ENCODE measurements at places on chromosomes 13 and 19.

- peak; percentile 68 for DNase-seq
These were observed 349.7 kb downstream of the LIG4 start for GRCh38 chr13:107865643-107866031.

DNA sequence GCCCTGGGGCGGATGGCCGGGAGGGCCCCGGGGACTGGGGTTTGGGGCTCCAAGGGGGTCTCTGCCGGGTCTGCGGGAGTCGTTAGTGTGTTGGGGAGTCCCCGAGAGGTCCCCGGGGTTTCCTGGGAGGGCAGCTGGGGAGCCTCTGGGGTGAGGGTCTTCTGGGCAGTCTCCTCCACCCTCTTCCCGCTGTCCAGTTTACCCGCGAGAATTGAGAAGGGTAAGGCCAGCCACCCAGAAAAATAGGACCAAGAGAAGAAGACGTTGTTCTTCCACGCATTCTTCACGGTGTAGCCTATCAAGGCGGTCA is 1.0 kb upstream of the ETFB start:
- no peak for DNase-seq

DNA sequence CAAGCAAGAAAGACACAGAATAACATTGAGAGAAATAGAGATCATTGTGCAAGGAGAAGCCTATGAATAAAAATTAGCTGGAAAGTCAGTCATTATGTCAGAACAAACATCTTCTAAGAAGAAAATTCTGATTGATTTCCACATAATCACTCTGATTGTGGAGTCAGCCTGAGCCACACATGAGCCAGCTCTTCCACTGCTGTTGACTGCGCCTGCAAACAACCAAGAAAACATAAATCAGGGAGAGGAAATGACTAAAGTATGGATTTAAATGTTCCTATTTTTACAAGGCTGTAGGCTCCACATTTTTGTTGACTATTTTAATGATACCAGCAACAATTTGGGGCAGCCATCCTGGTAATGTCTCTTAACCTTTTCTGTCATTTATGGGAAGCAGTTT is 962.3 kb downstream of the EFNB2 start:
- DNase-seq = no peak

- DNase-seq = no peak
These were observed at the start of gene CCDC106 for GRCh38 chr19:55647732-55648584. Gene CCDC106, plus strand, starts transcription at chr19:55648212. Its CDS starts 835 bp downstream, at chr19:55649047.

- DNase-seq = no peak
These were observed 1988.1 kb upstream of the PCDH20 start for GRCh38 chr13:63403733-63404132.

GRCh38 chr13:111952814-111953213 is 114.1 kb upstream of the SOX1 start:
- no peak for DNase-seq

DNA sequence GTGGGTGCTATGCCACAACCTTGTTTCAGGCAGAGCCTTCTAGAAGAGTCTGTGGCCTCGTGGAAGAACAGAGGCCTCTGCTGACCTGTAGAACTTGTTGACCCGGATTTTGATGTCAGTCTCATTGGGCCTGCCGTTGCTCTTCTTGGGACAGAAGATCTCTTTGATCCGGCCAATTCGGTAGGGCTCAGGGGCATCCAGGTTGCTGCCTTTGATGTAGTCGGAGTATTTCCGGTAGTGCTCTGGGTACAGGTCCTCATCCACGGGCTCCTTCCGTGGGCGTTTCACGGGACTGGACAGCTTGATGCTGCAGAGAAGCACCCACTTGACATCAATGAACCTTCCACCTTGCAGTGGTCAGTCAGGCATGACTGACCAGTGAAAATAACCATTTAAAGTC is 24.0 kb upstream of the EIF3G start:
- DNase-seq = no peak

GRCh38 chr19:35451338-35452096 is 3.5 kb downstream of the FFAR2 start:
- no peak for DNase-seq

DNA sequence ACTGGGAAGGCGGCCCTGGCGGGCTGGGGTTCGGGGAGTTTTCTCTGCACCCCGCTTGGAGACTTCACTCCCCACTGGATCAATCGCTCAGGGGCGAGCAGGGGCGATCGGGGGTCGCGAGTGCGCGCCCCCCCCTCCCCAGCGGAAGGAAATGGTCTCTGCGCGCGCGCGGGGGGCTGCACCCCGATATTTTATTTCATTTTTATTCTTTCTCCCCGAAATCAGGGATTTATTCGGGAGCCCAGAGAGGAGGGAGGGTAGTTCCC is 421 bp downstream of the ARID3A start:
- DNase-seq = no peak

GRCh38 chr19:3359015-3359918 is 7.1 kb upstream of the NFIC start:
- DNase-seq = no peak

GRCh38 chr19:43594710-43595604 is 977 bp downstream of the IRGQ start:
- peak; percentile 10 for DNase-seq

DNA sequence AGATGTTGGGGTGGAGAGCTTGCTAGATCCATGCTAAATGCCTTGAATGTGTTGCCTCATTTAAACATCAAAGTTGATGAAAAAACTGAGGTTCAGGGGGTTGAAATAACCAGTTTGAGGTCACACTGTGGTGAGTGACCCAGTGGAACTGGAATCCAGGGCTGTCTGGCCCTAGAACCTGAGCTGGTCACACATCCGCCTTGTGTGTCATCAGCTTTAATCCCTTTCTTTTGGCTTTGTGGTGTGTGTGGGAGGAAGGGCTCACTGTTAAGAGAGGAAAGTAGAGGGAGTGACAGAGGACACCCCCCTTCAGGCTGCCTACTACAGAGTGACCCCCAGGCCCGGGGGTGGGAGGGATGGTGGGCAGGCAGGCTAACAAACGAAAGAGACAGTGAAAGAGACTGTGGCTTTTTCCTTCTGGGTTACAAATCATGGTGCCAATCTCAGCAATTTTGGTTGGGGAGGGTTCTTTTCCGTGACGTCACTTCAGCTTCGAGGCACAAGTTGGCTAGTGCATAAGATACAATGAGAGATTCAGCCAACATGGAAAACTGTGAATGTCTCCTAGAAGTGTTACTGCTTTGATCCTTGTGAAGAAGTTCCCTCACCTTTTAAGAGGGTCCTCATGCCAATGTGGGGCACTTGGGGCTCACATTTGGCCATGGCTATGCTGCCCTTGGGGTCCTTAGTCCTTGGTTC is 164.9 kb downstream of the DLEU7 start:
- no peak for DNase-seq

- peak; percentile 49 for DNase-seq
These were observed at the start of gene HTR2A for GRCh38 chr13:46896341-46897137. Gene HTR2A, minus strand, starts transcription at chr13:46897053. Its CDS starts 1,147 bp downstream, at chr13:46895906.

DNA sequence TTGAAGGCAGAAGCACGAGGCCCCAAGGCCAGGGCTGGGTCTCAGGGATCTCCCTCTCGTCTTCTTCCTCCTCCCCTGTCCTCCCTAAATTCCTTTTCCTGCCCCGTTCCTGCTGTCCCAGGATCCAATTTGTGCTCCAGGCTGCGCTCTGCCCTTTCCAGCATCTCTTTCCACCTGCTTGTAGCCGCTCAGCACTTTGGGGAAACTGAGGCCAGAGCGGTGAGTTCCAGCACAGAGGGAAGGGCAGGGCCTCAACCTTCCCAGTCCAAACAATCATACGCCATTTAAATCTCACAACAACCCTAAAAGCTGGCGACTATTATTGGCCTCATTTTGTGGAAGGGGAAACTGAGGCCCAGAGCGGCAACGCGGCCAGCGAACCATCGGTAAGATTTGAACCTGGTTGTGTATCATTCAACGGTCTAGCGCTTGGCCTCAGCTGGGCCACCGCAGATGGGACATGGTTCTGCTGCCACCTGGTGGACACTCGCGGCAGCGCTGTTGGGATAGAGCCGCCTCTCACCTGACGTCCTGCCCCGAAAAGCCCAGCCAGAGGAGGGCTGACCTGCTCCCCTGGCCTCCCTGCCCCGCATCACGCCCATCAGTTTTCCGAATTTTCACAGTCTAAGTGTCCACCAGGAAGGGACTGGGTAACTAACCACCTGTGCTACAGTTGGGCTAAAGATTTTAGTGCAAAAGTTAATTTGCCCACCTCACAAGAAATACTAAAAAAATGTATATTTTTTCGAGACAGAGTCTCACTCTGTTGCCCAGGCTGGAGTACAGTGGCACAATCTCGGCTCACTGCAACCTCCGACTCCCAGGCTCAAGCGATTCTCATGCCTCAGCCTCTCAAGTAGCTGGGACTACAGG is 4.2 kb upstream of the RPL18A start:
- DNase-seq = peak; percentile 18

DNA sequence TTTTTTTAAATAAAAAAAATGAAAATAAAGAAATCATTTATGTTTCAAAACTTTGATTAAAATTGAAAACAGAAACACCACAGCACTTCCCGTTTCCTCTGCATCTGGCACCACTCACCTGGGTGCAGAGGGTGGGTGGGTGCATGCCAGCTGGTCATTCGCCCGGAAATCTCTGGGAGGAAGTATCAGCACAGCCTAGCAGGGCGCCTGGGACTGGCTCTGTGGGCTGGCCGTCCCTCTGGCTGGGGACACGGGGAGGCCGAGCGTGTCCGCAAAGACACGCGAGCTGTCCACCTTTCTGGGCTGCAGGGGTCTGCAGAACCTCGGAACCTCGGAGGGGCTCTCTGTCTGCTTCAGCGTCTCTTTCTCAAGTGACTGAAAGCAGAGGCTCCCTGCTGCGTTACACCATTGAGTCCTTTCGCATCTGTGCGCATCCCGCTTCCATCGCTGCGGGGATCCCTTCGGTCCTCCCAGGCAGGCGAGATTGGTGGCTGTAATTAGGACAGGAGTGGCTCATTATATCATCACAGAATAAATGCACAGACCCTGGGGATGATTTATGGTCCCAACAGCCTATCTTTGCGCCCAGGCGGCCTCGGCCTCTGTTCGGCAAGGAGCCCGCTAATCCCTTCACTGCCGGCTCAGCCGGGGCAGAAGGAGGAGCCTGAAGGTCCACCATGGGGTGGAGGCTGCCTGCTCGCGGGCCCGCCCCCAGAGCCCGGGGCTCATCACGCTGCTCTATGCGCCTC is 17.2 kb downstream of the CRTC1 start:
- DNase-seq = no peak

GRCh38 chr13:96700657-96701056 is 293.6 kb downstream of the OXGR1 start:
- no peak for DNase-seq

DNA sequence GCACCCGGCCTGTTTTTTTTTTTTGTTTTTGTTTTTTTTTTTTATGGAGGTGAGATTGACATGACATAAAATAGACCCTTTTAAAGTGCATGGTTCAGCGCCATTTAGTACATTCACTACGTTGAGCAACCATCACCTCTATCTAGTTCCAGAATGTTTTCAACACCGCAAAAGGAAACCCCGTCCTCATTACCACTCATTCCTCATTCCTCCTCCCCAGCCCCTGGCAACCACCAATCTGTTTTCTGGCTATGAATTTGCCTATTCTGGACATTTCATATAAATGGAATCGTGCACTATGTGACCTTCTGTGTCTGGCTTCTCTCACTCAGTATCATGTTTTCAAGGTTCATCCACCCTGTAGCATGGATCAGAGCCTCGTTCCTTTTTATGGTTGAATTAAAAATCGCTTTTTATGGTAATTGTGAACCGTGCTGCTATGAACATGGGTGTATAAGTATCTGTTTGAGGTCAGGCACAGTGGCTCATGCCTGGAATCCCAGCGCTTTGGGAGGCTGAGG is 9.9 kb upstream of the ADGRE5 start:
- no peak for DNase-seq

- no peak for DNase-seq
These were observed 7.6 kb upstream of the NALCN start for GRCh38 chr13:101423872-101424271.

DNA sequence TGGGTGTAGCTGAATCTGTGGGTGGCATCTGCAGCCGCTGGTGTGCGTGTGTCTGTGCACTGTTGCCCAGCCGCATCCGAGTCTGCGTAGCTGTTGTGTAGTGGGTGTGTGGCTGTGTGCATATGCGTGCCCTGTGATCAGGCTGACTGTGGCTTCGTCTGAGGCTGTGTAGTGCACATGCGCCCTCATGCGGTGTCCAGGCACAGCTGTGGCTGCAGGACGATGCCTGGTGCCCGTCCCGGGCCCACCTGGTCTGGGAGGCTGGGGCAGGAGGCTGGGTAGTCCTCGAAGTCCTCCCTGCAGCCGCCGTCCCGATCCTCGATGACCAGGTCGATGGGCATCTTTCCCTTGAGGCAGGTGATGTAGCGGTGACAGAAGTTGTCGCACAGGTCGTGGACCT is 4.9 kb downstream of the MEIS3 start:
- no peak for DNase-seq

DNA sequence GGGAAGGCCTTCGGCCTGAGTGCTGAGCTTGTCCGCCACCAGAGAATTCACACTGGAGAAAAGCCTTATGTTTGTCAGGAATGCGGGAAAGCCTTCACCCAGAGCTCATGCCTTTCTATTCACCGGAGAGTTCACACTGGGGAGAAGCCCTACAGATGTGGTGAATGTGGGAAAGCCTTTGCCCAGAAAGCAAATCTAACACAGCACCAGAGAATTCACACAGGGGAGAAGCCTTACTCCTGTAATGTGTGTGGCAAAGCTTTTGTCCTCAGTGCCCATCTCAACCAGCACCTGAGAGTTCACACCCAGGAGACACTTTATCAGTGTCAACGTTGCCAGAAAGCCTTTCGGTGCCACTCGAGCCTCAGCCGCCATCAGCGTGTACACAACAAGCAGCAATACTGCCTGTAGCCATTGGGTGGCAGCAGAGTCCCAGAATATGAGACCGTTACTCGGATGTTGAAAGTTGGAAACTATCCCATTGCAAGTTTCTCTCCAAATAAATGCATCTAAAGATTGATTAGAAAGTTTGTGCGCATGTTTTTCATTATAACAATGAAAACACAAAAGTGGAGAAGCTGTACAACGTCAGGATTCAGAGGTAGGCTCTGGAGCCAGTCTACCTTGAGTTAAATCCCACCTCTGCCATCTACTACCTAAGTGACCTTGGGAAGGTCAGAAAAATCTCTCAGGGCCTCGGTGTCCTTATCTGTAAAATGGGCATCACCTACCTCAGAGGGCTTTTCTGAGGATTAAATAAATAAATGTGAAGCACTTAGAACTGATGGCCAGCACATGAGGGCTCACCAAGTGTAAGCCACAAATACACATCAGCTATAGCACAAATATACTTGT is 21.1 kb downstream of the ZNF473 start:
- DNase-seq = peak; percentile 4

- DNase-seq = no peak
These were observed 51.4 kb upstream of the PSG8 start for GRCh38 chr19:42816894-42817293.

GRCh38 chr13:70222926-70223325 is 114.7 kb upstream of the KLHL1 start:
- DNase-seq = no peak

- no peak for DNase-seq
These were observed 840 bp upstream of the CCNA1 start for GRCh38 chr13:36431204-36432105.
